ENCODE measurements at places on chromosomes 1 and 21.

DNA sequence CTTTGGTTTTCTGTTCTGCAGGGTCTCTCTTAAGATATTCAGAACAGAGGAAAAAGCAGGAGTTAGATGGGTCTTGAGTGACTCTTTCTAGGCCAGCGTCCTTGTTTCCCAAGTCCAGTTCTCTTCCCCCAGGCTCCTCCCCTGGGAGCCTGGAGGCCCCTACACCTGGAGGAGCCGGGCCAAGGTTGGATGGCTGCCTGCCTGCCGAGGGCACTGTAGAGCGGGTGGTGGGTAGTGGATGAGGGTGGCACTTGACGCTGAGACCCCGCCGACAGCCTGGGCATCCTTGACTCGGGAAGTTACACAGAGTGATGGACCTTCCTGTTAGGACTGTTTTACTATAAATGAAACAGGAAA, 17.4 kb upstream of the KANK4 start:
- no peak for DNase-seq

- DNase-seq = no peak
These were observed 8.1 kb downstream of the RGS8 start for GRCh38 chr1:182676274-182676673.

GRCh38 chr21:32519945-32520874, 65.1 kb downstream of the TCP10L start:
- no peak for DNase-seq

GRCh38 chr1:2875707-2876561, 74.4 kb upstream of the TTC34 start:
- peak; percentile 67 for DNase-seq

GRCh38 chr1:50877641-50878040, 82.4 kb downstream of the FAF1 start:
- DNase-seq = no peak

DNA sequence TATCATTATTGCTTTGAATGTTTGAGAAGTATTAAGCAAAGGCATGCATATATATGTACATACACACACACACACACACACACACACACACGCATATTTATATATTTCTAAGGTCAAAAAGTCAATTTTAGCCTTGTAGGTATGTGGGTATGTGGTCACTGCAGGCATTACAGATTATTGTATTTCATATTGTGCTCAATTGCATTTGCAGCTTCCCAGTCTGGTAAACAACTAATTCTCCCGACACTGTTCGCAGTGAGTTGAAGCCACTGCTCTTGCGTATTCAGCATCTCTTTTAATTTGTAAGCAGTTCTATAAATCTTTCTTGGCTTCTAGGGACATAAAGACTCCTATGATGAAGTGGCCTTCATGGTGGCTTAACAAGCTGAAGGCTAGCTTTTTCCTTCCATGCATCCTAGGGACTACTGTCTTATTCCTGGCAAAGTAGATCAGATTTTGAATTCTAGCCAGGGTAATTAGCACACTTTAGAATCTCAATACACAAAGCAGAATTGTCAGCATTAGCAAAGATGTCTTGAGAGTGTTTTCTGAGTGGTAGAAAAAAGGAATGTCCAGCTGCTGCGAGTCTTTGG, 368.6 kb upstream of the NEGR1 start:
- no peak for DNase-seq

GRCh38 chr1:94955767-94956632, 29.1 kb upstream of the CNN3 start:
- DNase-seq = no peak

DNA sequence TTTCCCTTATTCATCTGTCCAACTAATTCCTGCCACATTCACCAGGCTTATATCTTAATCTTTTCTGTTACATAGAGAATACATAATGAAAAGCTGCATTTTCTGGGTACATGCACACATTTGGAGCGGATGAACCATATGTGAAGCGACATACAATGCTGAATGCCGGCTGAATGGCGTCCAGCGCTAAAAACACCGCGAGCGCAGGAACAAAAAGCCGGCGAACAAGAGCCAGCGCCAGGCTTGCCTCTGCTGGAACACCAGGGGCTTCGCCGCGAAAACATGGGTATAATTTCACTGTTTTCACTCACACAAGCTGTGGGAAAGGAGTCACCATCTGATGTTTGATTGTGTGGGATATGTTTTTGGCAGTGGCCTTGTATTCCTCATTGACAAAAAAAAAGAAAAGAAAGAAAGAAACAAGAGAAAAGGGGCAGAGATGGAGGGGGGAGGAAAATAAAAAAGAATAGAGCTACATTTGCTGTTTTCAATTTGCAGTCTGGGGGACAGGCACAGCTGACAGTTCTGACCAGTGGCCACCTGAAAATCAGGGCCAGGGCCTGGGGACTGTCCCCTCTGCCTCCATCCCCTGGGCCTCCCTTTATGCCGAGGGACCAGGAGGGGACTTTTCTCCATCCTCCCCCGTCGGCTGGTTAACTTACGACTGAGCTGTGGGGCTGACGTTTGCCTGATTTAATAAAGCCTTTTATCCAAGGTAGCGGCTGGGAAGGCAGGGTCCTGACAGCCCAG, 70.2 kb upstream of the OLIG2 start:
- no peak for DNase-seq

DNA sequence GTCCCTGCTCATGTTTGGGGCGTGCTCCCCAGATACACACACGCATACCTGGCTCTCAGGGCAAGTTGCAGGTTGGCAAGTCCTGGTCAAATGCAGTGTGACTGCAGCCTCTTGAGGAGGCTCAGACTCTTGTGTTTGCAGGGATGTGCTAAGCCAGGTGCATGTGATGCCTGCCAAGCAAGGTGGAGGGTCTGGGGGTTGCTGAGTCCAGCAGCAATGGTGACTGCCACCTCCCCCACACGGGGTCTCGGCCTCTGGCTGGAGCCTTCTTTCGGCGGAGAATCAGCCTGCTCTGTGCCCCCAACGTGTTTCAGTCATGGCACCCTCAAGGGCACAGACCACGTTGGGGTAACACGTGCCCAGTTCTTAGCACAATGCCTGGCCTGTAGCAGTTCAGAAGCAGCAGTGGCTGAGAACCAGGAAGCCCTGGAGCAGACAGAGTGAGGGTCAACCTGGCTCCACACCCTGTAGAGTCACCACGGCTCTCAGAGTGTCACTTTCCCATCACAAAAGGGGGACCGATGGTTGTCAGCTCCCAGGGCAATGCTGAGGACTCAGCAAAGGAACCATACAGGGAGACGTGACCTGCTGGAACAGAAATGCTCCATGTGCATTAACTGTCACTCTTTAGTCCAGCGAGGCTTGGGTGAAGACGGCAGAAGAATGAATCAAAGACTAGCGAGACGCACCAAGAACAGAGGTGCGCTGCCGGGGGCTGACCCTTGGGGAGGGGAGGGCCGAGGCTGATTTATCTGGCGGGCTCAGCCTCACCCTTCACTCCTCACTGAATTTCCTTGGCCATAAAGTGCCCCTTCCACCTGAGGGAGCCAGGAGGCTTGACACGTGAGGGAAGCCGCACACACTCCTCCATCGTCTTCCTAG, 109.0 kb downstream of the PGBD5 start:
- DNase-seq = no peak

GRCh38 chr1:47333922-47334764, 553 bp downstream of the CMPK1 start:
- DNase-seq = peak; percentile 85

DNA sequence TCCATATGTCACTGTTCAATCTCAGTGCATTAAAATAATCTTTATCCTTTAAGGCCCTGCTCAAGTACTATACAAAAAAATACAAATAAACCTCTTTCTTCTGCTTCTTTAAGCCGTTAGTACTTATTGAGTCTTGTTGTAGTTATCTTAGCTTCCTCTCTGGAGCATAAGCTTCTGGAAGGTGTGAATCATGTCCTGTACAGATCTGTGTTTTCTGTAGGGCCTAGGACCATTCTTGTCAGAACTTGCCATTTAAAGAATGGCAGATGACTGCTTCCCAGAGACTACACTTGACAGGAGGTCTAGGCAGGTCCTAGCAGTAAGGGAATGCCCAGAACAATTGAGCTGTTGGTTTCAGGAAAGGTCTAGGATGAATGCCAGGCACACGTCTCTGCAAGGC, 12.9 kb downstream of the NEK7 start:
- no peak for DNase-seq

DNA sequence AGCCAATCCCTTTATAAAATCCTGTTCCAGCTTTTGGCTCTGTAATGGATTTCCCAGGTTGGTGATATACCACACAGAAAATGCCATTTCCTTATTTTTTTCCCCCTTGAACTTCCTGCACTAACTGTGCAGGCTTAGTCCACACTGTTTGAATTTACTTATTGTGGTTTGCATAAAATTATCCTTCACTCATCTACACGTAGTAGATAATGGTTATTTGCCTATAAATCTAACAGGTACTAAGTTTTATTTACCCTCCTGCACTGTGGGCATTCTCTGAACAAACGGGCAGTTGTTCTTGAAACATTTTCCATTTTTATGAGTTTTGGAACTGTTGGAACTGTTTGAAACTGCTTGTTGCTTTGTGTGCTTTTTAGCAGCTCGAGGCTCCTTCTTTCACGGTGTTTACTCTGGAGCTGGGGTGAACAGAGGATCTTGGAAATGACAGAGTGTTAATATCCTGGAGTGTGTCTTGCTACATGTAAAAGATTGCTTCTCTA, 23.0 kb upstream of the KIFAP3 start:
- DNase-seq = no peak

DNA sequence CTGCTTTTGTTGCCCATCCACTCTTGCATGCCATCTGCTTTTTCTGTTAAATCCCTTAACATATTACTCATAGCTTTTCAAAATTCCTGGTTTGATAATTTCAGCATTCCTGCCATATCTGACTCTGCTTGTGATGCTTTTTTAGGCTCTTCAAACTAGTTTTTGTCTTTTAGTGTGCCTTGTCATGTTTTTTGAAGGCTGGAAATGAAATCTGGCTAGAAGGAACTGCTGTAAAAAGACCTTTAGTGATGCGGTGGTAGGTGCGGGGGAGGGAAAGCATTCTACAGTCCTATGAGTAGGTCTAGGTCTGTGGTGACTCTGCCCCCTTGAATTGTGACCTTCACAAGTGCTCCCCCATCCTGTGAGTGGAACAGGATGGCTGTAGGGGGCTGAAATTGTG, 15.0 kb upstream of the S100B start:
- no peak for DNase-seq

DNA sequence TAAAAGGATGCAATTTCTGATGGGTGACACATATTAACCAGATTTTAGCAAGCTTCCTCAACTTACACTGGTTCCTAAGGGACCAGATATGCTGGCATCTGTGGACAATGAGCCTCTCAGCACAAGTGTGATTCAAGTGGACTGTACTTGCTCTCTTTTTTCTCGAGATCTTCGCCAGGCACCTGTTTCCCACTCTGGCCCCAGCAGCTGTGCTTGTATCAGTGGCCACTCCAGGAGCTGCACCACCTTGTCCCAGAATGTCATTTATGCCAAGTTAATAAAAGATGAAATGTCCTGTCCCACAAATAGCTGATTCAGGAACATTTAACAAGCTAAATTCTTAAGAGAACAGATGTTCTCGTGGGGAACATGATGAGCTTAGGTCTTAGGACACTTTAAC, 14.6 kb downstream of the C1orf198 start:
- DNase-seq = no peak

DNA sequence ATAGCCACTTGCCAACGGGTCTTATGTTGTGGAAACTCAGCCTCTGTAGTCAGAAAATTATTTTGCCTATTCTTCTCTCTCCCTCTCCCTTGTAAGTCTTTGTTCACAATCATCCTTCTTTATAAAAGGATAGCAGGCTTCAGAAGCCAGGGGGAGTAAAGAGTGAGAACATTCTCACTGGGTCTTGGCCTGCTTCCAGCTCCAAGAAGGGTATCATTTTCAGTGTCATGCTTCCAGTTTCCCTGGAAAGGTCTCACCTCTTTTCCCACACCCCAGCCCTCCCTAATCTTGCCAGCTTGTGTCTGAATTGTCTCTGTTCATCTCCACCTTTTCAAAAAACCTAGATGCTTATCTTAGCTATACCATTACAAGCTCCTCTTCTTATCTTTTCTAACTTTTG, 346.2 kb upstream of the LRRC7 start:
- DNase-seq = no peak

DNA sequence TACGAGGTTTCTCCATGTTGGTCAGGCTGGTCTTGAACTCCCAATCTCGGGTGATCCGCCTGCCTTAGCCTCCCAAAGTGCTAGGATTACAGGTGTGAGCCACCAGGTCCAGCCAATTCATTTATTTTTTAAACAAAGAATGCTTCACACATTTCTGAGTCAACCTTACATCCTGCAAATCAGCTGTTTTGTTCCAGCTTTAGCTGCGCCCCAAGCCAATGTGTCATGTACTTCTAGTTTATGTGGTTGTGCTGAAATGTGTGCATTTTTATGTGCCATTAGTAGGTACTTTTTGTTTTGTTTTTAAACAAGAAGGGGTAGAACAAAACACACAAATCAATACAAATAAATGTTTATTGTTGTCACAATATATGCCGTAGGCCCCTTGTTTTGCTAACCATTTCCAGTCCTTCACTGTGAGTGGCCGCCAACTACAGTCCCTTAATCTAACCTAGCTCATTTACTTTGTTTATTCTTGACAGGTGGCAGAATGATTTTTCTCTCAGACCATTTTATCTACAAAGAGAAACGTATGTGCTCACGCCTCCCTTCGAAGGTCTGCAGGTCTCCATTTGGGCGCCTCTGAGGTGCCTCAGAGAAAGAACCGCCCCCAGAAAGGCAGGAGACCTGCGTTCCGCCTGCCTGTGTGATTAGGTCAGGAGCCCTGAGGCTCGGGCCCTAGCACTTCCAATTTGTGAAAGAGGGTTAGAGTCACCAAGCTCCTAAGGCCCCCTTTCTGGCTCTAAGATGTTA, 2.8 kb upstream of the CASQ2 start:
- no peak for DNase-seq

- DNase-seq = no peak
These were observed 14.8 kb upstream of the LSS start for GRCh38 chr21:46243325-46243724.

DNA sequence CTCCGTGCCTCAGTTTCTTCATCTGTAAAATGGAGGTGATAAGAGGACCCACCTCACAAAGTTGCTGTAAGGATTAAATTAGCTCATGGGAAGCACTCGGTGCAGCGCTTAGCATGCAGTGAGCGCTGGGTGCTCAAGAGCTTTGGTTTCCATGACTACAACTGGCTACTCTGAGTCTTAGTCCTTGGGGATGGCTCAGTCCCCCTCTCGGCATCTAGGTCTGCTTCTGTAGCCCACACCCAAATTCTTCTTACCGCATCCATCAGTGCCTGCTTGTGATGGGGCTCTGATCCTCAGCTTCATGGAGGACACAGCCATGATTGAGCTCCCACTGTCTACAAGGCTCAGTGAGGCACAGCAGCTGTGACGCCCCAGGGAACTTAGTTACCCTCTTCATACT, 159.0 kb downstream of the ACTL8 start:
- DNase-seq = no peak

DNA sequence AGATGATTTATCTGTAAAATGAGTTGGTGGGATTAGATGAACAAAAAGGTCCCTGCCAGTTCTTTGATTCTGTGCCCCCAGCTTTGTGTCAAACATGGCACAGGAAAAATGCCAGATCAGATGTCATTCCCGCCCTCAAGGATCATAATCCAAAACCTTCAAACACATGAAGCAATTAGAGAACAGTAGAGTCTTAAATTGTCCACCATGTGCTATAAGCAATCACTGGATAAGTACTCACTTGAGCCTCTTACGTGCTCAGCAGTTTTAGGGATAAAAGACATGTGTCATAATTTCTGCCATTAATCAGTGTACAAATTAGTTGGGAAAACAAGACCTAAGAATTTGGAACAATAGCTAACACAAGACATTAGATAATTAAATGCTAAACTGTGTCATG, 15.4 kb upstream of the KIAA0040 start:
- no peak for DNase-seq
